ENCODE measurements at places on chromosomes 3 and 15. TPM values are rescaled to one million over a fixed set of nuclear protein-coding genes. Genes with fewer than 3 reads are reported as not detected.

- DNase-seq, result no peak
These were observed 195.5 kb downstream of the LPP start for GRCh38 chr3:188349351-188349901.

DNA sequence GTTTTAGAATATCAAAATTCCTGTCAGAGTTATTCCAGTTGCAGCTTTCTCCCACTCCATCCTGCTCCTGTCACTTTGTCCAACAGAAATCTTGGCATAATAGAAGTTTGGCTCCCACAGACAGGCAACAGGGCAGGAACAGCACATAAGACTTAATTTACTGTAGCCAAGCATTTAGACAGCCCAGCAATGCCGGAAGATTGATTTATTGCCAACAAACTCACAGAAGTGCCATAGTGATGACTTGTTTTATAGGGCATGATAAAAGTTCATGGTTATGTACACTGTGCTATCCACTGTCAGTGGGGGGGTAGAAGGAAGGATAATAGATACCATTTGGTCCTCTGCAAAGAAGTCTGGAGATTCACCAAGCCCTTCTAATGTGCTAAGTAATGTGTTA is 98.3 kb upstream of the CBLB start:
- DNase-seq, result no peak

DNA sequence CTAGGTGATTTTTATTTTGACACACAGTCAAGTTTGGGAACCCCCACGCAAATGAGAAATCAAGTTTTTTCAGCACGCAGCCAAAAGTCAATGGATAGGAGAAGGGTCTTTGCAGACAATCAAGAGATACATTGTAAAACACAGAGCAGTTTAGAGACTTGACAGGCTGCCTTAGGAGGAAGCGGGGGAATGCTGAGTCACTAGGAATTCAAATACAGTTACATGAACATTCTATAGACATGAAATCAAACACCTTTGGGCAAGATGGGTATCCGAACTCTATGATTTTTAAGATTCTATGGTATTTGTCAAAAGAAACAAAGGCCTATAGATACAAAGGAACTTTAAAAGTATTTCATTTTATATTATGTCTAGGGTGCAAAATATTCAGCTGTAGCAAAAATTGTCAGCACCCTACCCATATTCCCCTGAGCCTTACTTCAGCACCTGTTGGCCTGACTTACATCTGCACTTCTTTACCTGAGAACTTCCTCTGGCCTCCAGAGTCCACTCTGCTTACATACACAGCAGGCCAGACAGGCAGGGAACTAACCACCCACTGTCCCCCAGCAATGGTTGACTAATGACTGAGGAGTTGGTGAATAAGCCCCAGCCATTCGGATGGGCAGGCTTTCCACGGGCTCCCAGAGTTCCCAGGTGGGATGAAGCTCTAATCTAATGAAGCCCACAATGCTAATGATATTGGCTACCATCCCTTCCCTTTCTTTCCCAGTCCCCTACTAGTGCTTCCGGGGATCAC is 289.3 kb upstream of the RORA start:
- DNase-seq, result no peak

DNA sequence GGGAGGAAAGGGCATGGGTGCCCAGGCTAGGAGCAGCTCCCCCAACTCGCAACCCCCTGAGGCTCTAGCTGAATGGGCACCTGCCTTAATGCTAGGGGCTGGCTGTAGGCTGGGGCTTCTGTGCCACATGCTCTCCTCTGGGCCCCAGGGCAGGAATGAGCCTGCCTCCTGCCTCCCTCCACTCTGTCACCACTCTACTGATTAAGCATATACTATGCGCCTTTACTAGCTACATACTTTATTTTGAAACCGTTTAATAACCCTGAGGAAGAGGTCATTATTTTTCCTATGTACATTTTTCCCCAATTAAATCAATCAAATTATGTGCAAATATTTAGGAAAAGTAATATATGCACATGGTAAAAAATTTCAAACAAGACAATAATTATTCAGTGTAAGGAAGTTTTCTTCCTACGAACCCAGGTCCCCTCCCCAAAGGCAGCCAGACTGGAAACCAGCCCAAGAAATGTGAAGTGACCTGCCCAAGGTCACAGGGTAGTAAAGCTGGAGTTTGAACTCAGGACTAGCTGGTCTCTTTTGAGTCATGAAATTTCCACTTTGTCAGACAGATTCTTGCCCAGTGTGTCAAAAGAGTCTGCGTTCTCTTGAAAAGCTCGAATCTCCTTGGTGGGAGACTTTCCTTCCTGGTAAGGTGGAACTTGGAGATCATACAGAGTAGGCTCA is 122.5 kb downstream of the DNAJB8 start:
- no peak for DNase-seq

GRCh38 chr3:129365296-129366136 is 62.9 kb downstream of the EFCAB12 start:
- no peak for DNase-seq

The ZBED2 gene
- 0.22 TPM for total RNA-seq

The ZDHHC19 gene
- total RNA-seq, result 9.3 TPM

The ACVR2B gene
- total RNA-seq, result 12.1 TPM

The GPR62 gene
- 0.36 TPM for total RNA-seq
